SW 1271 (cell line): ENCODE measurements at places on chromosomes 12 and 14.

DNA sequence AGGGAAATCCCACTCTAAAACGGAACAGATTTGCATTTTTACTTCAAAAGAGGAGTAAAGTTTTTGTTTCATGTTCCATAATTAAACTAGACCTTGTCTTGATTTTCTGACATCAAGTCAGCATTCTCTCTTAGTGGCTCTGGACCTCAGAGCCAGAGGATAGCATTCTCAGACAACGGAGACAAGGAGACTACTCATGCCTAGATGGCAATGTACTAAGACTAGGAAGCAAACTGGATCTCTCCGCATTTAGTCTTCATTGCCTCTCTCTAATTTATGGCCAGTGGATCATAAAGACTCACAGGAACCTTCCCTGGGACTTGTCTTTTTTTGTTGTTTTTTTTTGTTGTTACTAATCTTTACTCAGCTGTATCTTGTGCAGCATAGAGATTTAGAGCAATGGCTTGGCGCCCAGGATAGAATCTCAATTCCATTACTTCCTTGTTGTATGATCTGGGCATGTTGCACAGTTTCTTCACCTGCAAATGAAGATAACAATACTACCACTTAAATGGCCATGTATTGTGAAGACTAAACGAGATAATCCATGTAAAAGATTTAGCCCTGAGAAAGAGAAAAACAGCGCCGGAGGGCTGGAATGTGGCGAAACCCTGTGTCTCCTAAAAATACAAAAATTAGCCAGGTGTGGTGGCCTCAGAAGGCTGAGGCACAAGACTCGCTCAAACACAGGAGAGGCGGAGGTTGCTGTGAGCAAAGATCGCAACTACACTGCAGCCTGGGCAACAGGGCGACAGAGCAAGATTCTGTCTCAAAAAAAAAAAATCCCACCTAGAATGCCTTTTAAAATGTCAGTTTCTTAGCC lies 4.0 kb upstream of the GEMIN2 start:
- DNase-seq: no peak

- no peak for DNase-seq
Measured at GRCh38 chr14:28709571-28710305, 56.8 kb upstream of the FOXG1 start.

DNA sequence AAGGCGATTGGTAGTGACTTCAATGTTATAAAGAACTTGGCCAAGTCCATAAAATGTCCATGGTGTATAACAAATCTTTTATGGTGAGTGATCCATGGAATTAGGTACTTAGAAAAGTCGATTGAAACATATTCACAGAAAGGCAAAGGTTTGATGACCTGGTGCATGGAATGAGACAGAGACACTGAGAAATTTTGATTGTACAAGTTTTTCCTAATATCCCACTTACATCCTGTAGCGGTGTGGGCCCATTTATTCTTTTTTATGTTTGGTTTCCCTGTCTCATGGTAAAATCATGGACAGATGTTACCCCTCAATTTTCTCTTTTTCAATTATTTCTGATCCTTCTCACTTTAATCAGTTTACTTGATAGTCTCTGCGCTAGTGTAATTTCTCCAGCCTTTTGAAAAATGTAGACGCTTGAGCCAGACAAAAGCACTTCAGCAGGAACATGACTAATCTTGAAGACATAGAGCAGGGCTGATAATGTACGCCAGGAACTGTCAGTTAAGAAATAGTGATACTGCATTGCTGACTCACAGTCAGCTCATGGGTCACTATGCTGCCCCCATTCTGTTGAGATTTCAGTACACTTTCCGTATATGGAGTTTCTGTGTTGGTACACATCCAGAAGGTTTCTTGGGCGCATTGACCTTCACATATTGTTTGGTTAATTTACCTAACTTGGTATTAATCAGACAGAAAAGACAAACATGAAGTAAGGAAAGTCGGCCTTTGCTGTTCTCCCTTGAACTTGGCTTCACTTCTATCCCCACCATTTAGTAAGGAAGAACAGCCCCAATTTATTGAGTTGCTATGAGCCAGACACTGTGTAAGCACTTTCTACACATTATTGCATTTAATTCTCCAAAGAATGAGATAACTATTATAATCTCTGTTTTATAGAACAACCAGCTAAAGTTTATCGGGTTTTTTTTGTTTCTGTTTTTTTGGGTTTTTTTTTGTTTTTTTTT lies 841.7 kb downstream of the DIO2 start:
- DNase-seq: no peak

- DNase-seq: no peak
Measured at GRCh38 chr14:63510538-63510937, 32.6 kb downstream of the PPP2R5E start.

GRCh38 chr12:64091186-64091585 lies 130.9 kb downstream of the KICS2 start:
- DNase-seq: no peak

DNA sequence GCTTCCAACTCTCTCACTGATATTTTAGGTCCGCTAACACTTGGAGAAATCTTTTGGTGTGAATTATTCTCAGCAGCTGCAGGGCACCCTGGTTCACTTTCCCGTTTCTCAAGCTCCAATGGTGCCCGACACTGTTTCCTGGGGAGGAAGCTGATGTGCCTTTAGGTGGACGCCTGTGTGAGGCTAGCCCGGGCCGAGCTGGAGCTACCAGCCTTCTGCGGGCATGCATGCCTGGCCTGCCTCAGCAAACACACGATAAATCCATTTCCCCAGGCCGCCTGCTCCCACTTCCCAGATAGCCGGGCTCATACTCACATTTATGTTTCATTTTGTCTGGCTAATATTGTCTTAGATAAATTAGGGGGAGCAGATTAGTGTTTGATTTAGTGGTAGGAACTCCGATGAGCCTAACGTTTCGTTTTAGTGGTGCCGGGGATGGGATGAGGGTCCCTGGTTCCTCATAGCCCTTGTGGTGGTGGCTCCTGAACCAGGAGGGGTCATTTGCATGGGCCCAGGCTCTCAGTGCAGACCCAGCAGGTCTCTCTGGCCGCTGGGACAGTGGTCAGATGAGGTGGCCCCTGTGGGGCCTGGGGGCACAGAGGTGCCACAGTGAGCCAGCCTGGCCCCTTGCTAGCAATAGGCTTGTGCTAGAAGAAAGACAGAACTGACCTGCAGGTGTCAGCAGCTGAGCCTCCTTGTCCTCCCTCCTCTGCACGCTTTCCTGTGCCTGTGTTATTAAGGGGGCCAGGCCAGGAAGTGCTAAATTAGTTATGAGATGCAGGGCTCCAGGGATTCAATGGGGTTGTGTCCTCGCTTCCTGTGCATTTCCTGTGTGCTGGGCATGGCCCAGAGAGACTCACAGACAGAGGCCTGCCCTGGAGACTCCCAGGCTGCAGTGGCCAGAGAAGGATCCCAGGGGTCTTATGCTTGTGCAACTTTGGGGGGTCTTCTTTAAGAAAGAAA lies 88.3 kb downstream of the KIF26A start:
- no peak for DNase-seq

GRCh38 chr14:67077921-67078320 lies 111.3 kb upstream of the GARIN2 start:
- DNase-seq: no peak

DNA sequence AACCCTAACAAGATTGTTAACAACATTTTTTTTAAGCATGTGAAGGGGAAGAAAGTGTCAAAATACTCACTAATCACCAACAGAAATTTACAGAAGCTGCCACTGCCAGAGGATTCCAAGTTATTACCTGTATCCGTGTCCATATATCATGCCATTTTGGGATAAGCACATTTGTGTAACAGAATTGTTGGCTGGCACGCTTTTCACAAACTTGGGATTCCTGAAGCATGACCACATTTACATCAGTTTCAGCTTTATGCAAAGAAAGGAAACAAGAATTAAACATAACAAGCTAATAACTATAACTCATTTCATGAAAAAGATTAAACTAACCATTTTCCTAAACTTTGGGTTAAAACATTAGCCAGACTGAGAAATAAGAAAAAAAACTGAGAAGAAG lies 5.9 kb downstream of the NEMP1 start:
- no peak for DNase-seq

DNA sequence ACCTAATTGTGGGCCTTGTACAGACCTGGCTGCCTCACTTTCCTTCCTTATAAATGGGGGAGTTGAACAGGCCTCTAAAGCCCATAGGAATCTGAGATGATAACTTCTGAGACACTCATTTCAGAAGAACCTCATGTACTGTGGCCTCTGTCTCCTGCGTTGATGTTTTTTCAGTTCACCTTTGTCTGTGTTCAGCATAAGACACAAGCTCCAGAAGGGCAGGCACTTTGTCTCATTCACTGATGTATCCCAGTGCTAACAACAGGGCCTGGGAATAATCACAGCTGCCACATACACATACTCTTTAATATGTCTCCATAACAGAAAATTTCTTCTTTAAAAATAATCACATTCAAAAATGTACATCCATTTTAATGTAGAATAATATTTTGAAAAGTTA lies 3.3 kb downstream of the FGD6 start:
- no peak for DNase-seq

DNA sequence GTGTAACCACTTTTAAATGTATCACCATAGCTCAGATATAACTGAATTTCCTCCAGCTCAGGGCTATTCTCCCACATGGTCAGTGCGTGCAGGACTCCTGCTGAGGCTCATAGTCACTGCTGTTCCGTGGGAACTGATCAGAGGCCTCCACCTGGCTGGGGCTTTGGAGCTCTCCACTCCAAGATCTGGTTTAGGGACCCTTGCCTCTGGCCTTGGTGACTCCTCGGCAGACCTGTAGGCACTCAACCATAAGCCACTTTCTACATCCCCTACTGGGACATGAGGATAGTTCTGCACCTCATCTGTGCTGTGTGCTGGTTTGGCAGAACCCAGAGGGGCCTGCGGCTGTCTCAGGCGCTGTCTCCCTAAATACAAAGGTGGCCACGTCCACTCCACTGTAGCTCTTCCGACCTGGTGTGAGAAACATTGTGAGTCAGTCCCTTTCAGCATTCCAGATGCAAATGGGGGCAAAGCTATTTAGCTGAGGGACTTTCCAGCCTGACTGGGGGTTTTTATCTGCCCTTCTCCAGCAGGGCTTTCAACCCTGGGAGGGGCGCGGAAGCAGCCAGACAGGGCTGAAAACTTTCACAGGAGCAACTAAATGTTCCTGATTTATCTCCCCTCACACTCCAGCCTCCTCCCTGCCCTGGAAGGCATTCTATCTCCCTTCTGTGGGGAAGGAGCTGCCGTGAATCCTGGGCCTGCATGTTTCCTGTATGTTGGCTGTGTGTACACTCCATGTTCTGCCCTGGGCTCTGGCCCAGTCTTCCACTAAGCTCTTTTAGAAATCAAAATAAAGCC lies 218.3 kb upstream of the DAAM1 start:
- no peak for DNase-seq

DNA sequence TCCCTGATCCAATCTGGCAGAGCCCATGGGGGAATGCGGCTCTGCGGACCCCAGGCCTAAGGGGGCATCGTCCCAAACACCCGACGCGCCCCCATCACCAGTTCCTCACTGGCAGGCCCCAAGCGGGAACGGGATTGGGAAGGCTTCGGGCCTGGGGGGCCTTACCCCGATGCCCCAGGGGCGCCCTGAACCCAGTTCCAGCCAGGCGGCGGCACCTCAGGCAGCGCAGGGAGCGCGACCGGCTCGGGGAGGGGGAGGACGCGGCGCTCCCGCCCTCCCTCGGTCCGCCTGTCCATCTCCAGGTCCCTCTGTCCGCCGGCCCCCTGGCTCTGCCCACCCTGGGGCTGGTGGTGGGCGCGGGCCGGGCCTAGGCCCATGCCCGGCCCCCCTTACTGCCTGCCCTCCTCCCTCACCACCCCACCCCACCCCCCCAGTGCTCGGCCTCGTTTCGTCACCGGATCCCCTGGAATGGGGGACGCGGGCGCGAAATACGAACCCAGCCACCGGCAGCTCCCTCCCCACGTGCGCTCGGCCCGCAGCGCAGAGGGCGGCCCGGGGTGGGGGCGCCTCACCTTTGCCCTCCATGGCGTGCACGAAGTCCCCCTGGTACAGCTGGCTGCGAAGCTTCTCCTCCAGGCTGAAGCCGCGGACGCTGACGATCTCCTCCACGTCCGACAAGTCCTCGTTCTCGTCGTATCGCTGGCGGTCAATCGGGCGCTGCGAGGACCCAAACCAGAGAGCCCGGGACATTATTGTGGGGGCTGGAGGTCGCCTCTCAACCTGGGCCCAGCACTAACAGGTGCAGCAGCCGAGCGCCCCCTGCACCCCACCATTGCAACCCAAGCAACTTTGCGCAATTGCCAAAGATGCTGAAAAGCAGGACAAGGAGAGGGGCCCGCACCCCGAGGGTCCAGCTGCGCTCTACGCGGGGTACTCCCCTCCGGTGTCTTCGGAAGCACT lies 2.3 kb downstream of the KDM2B start:
- no peak for DNase-seq

- DNase-seq: no peak
Measured at GRCh38 chr12:19572920-19573558, 133.7 kb downstream of the AEBP2 start.

- DNase-seq: no peak
Measured at GRCh38 chr12:71019282-71019831, 98.8 kb upstream of the PTPRR start.

- no peak for DNase-seq
Measured at GRCh38 chr12:20469756-20470155, 101.4 kb downstream of the PDE3A start.

DNA sequence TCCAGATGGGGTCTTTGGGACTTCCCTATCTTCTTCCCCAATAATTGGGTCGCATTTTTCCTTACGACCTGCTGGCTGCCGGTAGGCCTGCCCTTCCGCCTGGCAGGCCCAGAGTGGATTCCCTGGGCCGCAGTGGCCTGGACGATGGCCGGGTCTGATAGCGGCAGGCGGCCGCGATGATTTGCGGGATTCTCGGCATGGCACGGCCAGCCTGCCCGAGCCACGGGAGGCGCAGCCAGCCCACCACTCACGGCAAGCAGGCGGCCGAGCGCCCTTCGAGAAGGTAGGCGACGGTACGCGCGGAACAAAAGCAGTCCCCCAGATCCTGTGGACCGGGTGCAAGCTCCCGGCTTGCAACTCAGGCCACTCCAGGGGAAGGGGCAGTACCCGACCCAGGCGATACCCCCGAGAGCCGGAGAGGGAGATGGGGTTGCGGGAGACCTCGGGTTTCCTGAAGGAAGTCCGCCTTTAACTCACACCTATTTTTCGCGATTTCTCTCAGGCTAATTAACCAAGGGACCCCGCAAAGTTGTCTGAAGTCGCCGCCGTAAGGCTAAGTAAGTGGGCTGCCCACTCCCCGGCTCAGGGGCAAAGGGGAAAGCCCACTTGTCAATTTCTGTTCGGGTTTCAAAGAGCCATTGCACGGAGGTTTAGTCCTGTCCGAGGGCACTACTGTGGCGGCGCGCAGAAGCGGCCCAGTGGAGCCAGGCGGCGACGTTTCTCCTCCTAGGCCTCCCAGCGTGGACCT lies 1.4 kb upstream of the GSC start:
- no peak for DNase-seq

DNA sequence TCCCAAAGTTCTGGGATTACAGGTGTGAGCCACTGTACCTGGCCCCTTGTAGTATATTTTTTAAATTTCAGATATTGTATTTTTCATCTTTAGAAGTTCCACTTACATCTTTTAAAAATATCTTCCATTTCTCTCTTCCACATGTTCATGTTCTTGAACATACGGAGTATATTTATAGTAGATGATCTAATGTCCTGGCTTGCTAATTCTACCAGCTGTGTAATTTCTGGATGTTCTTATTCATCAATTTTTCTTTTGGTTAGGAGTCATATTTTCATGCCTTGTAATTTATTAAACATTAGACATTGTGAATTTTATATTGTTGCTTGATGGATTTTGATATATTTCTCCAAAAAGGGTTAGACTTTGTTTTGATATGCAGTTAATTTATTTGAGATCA lies 30.8 kb downstream of the NTN4 start:
- no peak for DNase-seq
